KG1 (cell line): ENCODE measurements at places on chromosomes 2 and 18.

GRCh38 chr2:7907041-7907440 lies 774.8 kb upstream of the ID2 start:
- no peak for DNase-seq

- DNase-seq = no peak
Measured at GRCh38 chr2:157984866-157985265, 108.7 kb upstream of the ACVR1 start.

- no peak for DNase-seq
Measured at GRCh38 chr18:51011709-51012108, 18.3 kb upstream of the SMAD4 start.

- DNase-seq = no peak
Measured at GRCh38 chr2:77767388-77768076, 245.4 kb upstream of the LRRTM4 start.

DNA sequence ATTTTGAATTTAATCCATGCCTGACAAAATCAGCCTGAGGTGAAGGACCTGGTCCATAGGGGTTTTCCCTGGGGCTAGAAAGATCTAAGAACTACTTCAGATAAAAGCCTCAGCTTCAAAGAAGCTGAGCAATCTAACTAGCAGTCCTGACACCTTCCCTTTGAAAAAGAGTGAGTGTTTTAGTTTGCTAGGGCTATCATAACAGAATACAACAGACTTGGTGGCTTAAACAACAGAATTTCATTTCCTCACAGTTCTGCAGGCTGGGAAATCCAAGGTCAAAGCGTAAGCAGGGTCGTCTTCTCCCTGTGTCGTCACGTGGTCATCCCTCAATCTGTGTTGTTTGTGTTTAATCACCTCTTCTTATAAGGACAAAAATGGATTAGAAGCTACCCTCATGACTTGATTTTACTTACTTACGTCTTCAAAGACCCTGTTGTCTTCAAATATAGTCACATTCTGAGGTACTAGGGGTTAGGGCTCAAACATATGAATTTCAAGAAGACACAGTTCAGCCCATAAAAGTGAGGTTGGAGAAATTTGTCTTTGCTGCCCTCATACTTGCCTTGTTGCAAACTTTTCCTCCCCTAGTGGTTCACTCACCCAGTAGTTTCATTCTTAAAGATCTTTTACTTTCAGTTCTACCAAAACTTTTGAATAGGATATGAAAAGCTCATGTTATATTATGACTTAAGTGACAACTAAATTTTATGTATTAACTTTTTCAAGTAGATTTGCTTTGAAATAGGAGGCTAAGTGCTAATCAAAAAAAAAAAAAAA lies 673.8 kb downstream of the ARHGAP15 start:
- no peak for DNase-seq

- no peak for DNase-seq
Measured at GRCh38 chr2:53896864-53897263, 37.1 kb upstream of the GPR75 start.

DNA sequence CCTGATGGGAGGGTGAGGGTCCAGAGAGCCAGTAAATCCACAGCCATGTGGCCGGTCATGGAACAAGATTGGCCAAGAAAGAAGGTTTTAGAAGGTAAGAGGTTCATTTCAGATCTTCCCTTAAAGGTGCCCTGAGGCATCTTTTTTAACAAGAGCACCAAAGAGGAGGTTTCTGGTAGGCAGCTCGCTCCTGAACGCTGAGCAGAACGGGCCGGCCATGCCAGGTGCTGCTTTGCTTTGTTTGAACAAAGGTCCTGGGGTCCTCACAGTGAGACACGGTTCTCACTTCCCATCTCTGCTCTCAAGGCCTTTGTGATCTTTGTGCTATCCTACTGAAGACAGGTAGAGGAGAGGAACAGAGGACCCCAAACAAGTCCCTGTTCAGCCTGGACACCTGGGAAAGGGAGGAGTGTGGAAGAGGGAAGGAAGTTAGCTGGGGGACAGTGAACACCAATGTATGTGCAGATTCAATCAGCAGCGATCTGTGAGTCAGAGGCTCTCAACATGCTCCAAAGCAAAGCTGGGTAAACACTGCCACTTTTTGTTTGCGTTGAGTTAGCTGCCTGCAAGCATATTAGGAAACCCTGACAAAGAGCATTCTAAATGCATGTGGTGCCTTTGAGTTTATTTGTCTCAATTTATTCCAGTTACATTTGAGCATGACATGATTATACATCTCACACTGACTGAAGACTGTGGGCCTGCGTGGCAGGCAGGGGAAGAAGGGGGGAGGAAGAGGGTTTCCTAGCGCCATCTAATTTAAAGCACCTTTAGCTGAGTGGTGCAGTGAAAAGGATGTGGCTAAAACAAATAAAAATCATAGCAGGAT lies 102.4 kb downstream of the ASB1 start:
- no peak for DNase-seq

- DNase-seq = no peak
Measured at GRCh38 chr2:86319700-86320580, 17.5 kb downstream of the REEP1 start.

DNA sequence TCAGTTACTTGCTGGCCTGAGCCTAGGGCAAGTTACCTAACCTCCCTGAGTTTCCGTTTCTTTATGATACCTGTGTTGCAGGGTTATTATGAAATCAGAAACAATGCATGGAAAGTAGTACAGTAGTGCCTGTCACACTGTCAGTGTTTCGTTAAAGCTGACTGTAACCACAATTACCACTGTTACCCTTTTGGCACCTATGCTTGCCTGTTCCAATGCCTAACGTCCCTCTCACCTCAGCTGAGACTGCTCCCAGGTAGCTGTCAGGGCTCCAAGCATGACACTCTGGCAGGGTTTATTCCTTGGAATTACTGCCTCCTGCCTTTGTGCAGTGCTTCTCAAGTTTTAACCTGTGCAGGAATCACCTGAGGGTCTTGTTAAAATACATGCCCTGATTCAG lies 135.2 kb upstream of the RBMS1 start:
- DNase-seq = no peak

DNA sequence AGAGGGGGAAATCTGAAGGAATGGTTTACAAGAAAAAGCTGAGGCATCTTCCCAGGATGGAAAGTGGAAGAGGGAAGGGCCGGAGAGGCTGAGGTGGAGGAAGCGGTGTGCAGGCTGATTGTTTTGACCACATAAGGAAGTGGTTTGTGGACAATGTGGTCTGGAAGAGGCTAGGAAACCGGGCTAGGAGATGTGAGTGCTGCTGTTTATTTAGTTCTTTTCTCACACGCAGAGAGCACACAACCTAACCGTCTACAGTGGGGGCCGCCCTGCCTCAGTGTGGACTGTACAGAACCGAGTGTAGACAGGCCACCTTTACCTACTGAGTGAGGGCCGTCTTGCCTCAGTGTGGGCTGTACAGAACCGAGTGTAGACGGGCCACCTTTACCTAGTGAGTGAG lies 251.7 kb upstream of the PXDN start:
- peak; percentile 75 for DNase-seq

DNA sequence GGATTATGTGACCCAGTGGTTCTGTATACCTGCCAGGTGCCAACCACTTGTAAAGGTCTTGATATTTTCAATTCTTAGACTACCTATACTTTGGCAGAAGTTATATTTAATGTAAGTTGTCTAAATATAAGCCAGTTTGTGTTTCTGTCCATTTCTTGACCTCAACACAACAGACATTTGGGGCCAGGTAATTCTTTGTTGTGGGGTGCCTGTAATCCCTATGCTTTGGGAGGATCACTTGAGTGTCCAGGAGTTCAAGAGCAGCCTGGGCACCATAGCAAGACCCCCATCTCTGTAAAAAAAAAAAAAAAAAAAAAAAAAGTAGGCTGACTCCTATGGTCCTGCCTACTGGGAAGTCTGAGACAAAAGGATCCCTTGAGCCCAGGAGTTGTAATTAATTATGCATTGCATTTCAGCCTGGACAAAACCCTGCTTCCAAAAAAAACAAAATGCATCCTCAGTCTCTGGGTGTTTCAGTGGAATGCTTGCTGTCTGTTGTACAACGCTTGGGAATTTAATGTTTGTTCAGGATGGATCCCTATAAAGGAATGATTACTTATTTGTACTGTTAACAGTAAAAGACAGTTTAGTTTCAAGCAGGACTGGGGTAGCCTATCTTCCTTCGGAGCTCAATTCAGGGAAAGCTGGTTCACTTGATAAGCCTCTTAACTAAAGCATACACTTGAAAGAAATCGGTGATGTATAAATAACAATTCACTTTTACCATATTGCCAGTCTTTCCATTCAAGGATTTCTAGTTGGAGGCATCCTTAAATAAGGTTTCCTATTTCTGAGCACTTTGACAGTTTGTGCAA lies 3.4 kb downstream of the RPS27A start:
- DNase-seq = no peak
